ENCODE measurements at places on chromosomes 1 and 21.

- DNase-seq, result no peak
Observed at GRCh38 chr1:205572421-205572820, 59.4 kb downstream of the ELK4 start.

DNA sequence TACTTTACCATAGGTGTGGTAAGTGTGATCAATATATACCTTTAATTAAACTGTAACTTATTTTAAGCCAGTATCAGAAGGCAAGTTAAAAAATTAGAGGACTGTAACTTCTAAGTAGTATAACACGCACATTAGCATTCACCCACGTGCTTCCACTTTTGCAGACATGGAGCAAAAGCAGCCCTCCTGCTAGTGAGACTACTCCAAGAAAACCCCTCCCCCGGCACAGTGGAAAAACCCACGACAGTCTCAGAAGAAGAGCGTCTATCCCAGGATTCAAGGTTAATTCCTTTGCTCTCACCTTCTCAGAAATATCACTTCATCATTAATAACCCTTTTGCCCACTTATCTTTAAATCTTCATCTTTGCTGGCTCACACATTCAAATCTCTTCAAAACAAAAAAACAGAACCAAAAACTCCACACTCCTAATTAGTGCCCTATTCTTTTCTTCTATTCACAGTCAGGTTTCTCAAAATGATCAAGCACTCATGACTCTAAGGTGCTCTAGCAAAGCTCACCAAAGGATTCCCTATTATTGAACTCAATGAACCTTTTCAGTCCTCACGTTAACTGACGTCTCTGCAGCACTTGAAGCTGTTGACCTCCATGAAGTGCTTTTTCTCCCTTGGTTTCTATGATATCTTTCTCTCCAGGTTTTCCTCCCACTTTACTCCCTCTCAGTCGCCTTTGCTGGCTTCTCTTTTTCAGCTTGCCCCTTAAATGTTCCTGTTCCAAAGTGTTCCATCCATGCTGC is 213.5 kb downstream of the SMYD3 start:
- DNase-seq, result no peak

- no peak for DNase-seq
Observed at GRCh38 chr1:160910170-160910750, 25.3 kb upstream of the ITLN1 start.

GRCh38 chr1:72060466-72061245 is 221.7 kb downstream of the NEGR1 start:
- no peak for DNase-seq

DNA sequence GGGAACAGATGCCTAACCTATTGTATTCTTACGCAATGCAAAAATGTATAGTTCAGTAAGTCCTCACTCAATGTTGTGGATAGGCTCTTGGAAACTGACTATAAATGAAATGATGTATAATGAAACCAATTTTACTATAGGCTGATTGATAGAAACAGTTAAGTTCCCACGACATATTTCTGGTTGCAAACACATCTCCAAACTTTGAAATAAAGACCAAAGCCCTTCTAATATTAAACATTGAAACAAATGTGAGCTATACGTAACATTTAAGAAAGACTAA is 29.1 kb downstream of the MAP3K21 start:
- no peak for DNase-seq

Data from stimulated activated naive CD4-positive, alpha-beta T cell (primary cell).